ENCODE measurements at places on chromosomes 7 and 10.

- DNase-seq = no peak
These were observed 105.3 kb upstream of the TNRC18 start for GRCh38 chr7:5528815-5529442.

DNA sequence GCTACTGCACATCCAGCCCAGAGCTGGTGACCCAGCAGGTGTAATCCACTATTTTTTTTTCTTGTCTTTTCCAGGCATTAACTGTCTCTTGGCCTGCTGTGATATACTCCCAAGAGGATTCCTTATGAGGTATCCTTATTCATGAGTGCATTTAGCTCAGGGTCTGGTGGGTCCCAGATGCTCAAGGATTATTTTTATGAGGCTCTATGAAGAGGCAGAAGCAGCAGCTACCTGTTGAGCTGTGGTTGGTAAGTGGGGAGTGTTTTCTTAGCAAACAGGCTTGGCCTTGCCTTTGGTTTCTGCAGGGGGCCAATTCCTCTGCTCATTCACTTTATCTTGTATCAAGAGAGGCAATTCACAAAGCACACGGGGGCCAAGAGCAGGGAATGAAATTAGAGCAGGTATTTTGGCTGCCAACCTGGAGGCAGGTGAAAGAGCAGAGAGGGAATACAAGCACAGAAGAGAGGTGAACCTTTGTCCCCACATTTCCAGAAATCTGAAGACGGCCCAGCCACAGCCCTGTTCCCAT lies 221.6 kb downstream of the TMEM178B start:
- DNase-seq = no peak

- no peak for DNase-seq
These were observed 11.5 kb downstream of the TPK1 start for GRCh38 chr7:144824360-144824759.

- DNase-seq = no peak
These were observed 577.3 kb upstream of the GALNT17 start for GRCh38 chr7:70554646-70555045.

GRCh38 chr10:81040940-81041339 lies 503.2 kb downstream of the SH2D4B start:
- DNase-seq = no peak

DNA sequence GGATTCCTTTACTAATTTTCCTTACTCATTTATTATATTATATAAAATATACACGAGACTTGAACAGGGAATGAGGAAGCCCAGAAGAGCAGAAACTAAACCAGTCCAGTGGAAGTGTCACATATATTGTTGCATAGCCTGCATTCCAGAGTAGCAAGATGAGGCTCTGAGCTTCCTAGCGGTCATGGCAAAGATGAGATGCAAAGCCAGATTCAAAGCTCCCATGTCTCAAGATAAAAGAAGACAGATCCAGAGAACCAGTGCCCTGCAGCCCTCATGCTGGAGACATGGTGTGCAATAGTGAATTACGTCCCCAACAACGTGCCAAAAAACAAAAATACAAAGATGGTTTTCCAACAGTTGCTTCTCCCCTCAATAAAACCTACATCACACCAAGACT lies 59.7 kb downstream of the COBL start:
- DNase-seq = no peak

DNA sequence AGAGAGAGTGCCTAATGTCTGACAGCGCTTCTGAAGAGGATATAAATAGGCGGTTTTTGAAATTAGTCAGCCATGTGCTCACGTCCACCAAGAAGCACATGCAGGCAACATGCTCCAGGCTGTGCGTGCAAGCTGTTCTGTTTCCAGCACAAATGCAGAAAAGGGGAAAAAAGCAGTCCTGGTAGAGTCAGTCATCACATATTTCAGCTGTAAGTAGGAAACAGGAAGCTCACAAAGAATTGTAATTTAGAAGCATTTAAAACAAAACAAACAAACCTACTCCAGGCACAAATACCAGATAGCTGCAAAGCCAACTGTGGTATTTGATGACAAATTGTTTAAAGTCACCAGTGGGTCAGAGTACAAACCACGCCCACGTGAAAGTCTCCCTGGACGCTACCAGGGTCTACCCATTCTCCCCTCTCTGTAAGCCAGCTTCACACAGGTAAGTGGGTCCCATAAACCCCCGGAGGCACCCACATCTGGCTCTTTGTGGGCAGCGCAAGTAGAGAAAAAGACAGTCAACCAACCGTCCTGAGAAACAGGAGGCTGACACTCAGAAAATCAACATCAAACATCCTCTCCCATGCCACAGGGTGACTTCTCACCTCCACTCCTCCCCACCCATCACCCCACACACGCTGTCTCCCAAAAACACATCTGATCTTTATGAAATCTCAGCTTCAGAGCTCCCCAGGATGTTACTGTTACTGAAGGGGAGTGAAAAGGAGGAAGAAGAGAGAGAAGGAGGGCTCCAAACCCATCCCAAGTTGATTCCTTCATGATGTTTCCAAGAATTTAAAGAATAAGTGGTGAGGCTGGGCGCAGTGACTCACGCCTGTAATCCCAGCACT lies 186.4 kb downstream of the FAM107B start:
- no peak for DNase-seq

DNA sequence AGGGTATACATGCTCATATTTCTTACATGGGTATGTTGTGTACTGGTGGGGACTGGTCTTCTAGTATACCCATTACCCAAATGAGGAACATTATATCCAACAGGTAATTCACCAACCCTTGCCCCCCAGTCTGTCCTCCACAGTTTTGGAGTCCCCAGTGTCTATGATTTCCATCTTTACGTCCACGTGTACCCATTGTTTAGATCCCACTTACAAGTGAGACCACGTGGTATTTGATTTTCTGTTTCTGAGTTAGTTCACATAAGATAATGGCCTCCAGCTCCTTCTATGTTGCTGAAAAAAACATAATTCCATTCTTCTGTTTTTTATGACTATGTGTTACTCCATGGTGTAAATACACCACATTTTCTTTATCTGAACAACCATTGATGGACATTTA lies 49.3 kb upstream of the CYP2C9 start:
- DNase-seq = no peak

GRCh38 chr7:111329367-111330234 lies 232.7 kb downstream of the IMMP2L start:
- no peak for DNase-seq

GRCh38 chr10:85919491-85920021 lies 447.0 kb downstream of the GRID1 start:
- DNase-seq = no peak

DNA sequence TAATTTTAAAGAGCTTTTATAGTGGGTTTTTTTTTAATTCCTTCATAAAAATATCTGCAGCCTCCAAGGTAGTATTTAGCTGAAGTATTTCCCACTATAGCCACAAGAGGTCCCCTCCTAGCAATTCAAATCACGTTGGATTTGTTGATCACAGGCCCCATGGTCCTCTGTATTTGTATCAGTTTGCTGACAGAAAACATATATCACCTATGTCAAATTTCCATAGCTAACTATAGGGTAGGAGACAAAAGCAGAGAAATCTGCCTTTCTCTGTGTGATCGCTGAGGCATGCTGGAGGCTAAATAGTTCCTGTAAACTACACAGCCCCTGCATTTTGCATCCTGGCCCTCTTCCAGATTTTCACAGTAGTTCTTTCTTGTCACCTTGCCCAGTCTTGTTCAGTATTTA lies 1.7 kb upstream of the CTNNA3 start:
- DNase-seq = no peak

DNA sequence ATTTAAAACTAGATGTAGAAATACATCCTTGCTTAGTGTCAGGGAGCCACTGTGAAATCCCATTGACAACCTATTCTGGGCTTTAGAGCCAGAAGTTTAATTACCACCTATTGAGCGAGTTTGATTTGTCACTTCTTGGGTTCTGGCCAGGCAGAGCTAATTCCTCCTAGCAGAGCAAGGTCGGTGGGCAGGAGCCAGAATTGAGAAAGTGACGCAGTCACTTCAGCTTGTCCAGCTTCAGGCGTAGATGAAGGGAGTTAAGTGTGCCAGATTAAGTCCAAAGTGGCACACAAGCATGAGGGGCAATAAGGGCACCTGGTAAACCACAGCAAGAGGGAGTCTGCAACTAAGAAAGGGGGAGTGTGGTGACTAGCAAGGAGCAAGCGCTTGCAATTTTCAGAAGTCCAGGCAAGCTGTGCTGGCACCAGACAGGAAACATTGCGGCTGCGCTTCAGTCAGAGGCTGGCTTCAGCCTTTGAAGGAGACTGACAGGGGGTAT lies 119.4 kb downstream of the ST7 start:
- DNase-seq = no peak

DNA sequence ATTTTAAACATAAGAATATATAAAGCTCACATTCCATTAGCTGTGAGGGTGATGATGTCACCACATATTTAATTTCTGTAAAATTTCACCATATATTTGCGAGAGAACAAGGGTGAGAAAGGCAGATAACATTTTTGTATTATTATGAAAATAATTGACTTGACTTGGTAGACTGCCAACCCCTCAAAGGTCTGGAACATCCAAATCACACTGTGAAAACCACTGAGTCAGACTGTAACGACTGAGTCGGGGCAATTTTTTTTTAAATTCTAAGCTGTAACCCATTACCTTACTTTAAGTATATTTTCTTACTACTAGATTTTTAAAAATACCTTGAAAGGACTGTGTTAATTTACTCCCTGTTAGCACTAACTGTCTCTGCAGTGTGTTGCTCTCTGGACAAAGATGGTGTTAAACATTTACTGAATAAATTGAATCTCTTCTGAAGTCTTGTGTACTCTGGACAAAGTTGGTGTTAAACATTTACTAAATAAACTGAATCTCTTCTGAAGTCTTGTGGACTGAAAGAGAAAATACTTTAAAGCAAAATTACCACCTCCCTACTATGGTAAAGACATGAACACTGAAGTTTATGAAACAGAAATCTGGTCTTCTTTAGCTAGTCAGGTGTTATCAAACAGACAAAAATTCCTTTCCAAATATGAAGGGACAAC lies 14.1 kb downstream of the PDZD8 start:
- no peak for DNase-seq

- DNase-seq = no peak
These were observed 125.7 kb upstream of the NEBL start for GRCh38 chr10:21022821-21023220.

GRCh38 chr10:113454341-113455061 lies 98.4 kb upstream of the HABP2 start:
- no peak for DNase-seq

- no peak for DNase-seq
These were observed 72.1 kb downstream of the WNT2 start for GRCh38 chr7:117250801-117251200.

GRCh38 chr7:115793958-115794702 lies 236.4 kb downstream of the TFEC start:
- DNase-seq = no peak

- DNase-seq = no peak
These were observed 48.0 kb upstream of the CARD11 start for GRCh38 chr7:3091631-3092030.

GRCh38 chr10:63055705-63056104 lies 77.4 kb upstream of the NRBF2 start:
- DNase-seq = no peak

DNA sequence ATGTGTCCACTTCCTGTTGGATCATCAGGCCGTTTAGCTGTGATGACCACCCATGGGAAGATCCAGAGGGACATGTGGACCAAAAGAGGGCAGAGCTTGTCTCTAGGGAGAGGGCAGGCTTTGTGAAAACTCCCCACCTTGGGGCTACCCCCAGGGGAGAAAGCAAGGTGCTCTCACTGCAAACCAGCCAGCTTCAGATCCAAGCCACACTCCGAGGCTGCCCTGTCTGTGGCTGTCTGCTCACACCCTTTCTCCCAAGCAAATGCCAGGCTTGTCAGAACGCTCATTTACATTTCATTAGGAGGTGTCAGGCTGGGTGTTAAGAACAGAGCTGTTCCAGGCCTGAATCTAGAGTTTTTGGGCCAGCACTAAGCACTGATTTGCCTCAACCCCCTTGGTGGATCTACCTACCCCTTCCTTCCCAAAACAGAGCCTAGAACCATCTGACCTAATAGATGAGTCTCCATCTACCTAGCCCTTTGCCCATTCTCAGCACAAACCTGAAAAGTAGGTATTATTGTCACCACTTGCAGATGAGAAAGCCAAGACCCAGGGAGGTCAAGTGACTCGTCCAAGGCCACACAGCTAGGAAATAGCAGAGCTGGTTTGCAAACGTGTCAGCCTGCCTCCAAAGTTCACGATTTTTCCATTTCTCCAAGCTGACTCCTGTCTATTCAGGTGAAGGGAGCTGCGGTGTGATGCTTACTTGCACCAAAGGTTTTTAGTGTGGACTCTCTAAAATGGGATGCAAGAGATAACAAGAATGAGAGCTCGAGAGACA lies 130.9 kb downstream of the EMX2 start:
- no peak for DNase-seq

- no peak for DNase-seq
These were observed 77.5 kb upstream of the INSIG1 start for GRCh38 chr7:155219947-155220769.

DNA sequence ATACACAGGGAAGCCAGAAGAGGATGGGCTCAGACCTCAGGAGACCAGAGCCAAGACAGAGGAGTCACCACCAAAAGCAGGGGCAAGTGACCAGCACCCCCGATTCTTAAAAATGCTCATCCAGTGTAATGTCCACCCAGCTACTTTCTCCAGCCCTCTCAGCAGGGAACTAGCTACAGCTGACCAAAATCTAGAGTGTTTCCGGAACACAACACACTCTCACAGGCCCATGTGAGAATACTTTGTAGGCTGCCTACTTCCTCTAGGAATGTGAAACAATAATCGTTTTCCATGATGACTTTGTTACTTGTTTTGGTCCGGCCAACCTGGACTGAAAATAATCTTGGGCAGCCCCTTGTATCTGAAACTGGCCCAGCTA lies 14.5 kb downstream of the PSAP start:
- DNase-seq = no peak

DNA sequence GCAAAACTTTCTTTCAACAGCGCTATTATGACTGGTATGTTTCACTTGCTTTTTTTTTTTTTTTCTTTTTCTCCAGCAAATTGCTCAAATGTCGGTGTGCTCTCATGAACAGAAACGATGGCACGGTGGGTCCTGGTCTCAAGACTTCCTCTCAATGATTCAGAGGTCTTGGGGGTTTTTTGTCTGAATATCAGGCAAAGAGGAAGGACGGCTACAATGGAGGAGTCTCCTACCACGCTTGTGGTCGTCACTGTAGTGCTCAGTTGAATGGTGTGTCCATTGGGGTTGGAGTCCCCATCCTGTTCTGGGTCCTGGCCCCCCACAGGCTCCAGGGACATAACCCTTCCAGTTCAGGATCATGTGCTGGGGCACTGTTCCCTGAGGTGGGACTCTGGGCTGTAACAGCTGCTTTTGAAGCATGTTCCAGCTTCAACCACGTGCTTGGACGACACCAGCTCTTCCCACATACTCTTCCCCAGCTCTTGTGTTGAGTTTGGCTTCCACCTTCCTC lies 266.7 kb upstream of the KLF6 start:
- DNase-seq = no peak
